Astrocyte of the spinal cord (primary cell): ENCODE measurements at places on chromosomes 11 and 22.

DNA sequence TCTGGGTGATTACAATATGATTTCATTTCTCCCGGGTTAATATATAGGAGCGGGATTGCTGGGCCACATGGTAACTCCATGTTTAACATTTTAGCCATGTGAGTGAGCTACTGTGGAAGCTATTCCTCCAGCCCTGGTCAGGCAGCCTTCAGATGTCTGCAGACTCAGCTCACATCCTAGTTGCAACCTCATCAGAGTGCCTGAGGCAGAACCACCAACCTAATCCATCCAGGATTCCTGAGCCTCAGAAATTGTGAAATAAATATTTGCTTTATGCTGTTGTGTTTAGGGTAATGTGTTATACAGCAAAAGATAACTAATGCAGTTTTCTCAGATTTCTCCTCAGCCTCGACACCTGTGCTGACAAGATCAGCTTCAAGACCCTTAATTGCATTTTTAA, 676.8 kb downstream of the OPCML start:
- DNase-seq = no peak

DNA sequence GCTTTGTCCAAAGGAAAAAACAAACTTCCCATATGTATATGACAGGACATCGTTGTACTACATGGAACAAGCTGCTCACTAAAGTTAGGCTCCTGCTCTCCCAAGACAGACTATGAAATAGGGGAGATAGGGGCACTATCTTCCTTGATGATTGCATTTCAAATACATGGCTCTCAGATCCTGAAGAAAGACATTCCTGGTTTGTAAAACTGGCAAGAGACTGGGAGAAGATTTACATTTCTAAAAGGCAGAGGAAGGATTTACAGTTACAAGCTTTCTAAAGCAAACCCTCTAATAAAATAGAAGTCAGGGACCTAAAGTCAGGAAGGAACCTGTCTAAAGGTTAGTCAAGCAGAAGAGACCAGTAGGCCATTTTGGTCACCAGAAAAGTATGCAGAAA, 103.7 kb downstream of the SLC17A6 start:
- no peak for DNase-seq

DNA sequence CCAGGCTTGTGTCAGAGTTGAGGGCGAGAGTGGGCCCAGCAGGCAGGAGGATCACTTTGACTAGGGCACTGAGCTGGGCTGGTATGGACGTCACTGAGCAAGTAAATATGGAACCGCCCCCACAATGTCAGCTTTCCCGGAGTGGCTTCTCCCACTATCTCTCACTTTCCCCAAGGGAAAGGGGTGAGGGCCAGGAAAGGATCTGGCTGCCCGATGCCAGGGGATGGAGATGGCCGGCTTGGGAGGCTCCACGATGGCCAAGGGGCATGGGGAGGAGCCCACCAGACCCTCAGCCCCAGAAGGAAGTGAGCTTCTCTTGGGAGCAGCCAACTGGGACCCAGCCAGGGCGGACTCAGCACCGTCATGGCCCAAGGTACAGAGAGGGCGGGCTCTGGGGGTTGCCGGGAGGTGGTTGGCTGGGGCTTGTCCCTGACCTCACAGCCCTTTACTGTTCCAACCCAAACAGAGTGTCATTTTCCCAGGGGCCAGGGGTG, 8.7 kb downstream of the PRDM11 start:
- no peak for DNase-seq

DNA sequence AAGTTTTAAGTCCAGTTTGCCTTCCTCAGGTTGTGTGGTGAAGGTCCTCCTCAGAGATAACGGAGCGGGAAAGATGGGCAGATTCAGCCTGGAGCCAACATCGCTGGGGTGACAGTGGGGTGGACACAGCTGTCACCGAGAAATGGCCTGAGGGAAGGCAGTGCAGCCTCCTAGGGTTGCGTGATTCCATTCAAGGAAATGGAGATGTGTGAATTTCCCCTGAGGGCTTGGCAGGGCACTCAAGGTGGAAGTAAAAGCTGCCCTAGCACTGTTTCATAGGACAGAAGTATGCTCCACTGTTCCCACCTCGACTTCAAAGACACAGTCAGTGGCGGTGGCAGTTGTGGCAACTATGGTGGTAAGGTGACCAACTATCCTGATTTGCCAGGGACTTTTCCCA, 15.4 kb upstream of the CAT start:
- no peak for DNase-seq

DNA sequence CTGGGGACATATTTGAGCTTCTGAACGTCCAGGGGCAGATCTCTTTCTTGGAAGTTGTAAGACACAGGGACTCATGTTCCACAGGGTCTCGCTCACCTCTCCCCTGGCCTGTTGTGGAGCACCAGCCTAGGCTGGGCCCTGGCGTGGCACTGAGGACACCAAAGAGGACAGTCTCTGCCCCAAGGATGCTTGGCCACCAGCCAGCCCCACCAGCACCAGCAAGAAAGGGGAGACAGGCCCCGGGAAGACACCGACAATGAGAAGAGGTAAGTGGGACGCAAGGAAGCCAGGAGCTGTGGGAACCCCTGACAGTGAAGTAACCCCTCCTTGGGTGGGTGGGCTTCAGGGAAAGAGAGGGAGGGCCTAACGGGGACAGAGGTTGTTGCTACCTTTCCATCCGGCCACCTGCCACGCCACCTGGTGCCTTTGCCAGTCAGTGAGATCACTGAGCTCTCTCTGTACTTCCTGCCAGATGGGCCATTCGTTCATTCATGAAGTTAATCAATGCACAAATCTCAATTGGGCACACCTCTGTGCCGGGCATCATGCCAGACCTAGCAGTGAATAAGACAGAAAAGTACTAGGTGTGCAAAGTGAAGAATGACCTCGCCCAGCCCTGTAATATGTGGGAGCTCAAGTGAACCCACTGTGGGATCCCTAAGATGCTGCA, 11.1 kb downstream of the APOL5 start:
- DNase-seq = no peak

DNA sequence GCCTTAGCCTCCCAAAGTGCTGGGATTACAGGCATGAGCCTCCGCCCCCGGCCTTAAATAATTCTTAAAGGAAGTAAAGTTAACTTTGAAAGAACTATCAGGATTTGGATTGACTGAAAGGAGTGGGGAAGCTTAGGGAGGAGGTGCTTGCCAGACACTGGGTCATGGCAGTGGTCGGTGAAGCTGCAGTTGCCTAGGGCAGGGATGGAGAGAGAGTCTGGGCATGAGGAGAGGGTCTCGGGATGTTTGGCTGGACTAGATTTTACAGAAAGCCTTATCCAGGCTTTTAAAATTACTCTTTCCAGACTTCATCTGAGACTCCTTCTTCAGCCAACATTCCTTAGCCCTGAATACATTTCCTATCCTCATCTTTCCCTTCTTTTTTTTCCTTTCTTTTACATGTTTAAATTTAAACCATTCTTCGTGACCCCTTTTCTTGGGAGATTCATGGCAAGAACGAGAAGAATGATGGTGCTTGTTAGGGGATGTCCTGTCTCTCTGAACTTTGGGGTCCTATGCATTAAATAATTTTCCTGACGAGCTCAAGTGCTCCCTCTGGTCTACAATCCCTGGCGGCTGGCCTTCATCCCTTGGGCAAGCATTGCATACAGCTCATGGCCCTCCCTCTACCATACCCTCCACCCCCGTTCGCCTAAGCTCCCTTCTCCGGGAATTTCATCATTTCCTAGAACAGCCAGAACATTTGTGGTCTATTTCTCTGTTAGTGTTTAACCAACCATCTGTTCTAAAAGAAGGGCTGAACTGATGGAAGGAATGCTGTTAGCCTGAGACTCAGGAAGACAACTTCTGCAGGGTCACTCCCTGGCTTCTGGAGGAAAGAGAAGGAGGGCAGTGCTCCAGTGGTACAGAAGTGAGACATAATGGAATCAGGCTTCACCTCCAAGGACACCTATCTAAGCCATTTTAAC, at the start of gene NNMT:
NNMT (plus strand) TSS at position 724 of the 929 bp plus-strand sequence; CDS start at position 882, 158 bp downstream.
- peak; percentile 99 for DNase-seq

DNA sequence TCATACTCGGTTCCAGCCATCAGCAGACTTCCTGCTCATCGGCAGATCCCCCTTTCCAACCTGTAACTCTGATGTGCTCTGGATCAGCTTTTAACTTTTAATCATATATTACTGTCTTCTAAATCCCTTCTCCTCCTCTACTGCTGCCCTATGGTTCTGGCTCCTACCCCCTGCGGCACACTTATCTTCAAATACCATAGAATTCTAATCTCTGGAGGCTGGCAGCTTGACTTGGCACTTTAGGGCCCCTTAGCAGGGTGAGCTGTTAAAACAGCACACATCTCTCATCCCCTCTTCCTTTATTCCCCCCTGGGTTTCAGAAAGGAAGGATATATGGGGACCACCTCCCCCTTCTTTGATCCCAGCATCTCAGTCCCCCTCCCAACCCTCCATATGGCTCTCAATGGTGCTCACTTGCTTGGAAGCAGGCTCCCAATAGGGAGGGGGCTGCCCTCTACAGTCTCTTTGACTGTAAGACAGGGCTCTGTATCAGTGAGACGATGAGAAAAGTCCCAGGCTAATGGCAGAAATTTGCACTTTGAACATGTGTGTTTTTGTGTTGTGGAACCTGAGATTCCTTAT, 4.4 kb upstream of the CNTF start:
- no peak for DNase-seq

DNA sequence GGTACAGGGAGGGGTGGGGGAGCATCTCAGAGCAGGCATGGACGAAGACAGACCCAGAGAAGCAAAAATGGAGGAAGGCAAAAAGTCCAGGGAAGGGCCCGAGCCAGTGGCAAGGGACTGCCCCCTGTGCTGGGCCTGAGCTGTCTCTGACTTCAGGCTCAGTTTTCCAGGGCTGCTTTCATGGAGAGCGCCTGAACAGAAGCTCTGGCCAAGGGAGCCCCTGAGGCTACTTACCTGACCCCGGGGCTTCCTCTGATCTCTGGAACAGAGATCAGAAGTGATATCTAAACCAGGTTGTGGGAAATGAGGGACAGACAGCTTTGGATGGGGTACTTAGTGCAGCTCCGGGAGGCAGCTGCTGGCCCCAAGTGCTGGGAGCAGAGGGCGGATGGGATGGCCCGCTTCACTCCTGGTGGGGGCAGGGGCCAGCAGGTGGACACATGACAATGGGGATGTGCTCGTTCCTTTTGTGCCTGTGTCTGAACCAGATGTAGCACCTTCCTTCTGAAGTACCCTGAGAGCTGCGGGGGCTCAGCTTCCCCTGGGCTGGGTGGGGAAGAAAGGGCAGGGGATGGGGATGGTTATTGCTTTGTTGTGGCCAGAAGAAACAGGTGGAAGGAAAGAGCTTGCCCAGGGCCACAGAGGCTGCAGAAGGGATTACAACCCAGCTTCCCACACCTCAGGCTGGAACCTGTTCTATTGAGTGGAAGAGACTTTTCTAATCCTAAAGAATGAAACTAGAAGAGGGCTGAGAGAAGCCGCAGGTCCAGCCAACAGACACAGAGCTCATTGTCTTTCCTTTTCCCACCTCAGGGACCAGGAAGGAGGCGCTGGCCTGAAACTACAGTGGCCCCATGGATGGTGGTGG, 5.7 kb downstream of the LRRC10B start:
- DNase-seq = no peak

GRCh38 chr11:41659985-41660384, 200.5 kb upstream of the LRRC4C start:
- no peak for DNase-seq

GRCh38 chr22:27134315-27134701, 476.9 kb downstream of the MIAT start:
- DNase-seq = peak; percentile 88

DNA sequence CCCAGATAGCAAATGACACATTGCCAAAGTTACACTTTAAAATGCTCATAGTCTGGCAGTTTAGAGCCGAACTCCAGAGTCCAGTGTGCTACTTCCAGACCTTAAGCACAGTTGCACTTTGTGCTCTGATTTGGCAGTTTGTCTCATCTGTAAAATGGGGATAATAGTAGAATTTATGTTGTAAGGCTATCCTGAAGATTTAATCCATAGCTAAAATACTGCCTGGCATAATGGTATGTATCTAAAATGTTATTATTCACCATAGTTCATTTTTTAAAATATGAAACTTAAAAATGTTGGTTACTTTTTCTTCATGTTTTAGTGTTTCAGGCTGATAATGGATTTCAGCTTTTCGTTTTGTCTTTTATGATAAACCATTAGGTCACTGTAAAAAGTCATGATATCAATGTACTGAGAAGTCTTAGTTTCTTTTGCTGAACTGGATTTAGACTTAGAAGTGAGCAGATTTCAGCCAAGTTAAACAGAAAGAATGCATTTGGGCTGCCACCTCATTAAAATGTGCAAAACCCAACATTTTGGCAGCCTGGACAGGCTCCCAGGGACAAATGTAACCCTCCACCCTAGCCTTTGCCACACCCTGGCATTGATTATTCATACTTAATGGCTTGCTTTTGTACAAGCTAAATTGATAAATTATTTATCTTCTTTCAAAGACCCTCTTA, 933 bp downstream of the OLFML1 start:
- DNase-seq = no peak

- peak; percentile 65 for DNase-seq
These were observed 159.2 kb downstream of the MSANTD4 start for GRCh38 chr11:105862736-105863367.
